ENCODE measurements at places on chromosomes 3 and 15.

DNA sequence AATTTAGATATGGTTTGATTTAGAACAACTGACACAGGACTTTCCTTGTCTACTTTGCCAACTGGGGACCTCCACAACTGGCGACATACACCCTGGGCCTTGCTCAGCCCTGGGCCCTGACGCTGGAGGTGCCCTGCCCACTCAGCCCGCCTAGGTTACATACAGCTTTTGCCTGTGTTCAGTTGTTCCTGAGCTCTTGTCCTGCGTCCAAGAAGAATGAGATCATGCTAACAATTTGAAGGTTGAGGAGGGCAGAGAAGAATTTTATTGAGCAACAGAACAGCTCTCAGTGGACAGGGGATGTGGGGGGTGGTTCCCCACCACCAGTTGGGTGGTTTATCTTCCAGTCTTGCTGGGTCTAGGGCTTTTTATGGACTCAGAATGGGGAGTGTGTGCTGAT lies 67.9 kb downstream of the IQCH start:
- no peak for DNase-seq

DNA sequence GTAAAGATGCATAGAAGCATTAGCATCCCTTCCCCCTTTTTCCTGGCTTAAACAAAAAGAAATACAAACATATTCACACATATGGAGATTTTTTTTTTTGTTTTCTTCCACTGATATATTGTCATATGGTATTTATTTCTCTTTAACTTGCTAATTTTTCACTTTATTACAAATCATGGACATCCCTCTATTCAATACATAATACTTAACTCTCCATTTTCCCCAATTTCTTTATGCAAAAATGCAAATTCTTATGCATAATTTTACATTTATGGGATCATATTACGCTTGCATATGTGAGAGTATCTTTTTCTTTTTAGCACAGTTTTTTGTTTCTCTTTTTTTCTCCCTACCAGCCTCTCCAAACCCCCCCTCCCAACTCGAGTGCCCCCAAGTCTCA lies 48.8 kb downstream of the CCR3 start:
- no peak for DNase-seq

- no peak for DNase-seq
Measured at GRCh38 chr15:94238539-94239118, 7.3 kb downstream of the MCTP2 start.

DNA sequence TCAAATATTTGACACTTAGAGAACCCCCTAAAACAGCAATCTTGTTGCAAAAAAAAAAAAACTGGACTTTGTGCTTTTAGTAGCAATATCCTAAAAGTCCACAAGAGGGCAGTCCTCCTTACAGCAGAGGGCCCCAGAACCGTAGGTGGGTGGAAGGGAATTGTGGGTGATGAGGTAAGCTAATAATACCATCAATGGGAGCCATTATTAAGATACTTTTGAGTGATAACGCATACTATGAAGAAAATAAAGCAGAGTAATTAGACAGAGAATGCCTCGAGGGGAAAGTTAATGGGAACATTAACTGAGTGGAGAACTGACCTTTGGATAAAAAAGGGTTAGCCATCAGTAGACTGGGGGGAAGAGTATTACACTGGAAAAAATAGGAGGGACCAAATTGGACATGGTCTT lies 229.9 kb downstream of the THRB start:
- DNase-seq: peak; percentile 16

GRCh38 chr3:189632242-189632641 lies 1.1 kb downstream of the TP63 start:
- no peak for DNase-seq

DNA sequence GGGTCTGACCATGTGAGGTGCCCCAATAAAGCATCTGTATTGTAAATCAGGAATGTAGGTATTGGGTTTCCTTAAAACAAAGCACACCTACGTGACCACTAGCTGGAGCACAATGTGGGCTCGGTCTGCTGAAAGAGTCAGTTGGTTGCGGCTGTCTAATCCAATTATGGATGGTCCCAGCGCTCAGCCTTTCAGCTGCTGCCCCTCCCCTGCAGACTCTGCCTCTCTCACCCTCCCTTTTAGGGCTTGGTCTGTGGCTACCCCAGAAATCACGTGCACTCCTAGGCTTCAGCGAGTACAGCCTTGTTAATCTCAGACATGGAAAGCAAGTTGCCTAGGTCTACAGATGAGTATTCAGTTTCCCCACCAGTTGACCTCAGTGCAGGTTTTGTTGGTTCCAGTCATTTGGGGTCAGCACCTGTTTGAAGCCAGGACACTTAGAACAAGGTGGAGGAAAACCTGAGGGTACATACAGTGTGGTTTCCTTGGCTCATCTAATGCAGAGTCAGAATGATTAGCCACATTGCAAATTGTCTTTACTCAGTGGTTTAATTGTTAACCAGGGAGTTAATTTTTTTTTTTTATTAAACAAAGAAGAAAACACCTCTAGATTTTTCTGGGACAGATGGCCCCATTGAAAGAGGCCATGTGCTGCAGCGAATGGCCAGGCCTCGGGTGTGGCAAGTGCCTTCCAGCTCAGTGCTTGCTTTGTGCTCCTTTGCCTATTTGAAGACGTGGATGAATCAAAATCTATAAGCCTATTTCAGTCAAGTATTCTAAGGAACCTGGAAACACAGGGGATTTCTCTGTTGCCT lies 137.7 kb downstream of the IGF1R start:
- DNase-seq: no peak

DNA sequence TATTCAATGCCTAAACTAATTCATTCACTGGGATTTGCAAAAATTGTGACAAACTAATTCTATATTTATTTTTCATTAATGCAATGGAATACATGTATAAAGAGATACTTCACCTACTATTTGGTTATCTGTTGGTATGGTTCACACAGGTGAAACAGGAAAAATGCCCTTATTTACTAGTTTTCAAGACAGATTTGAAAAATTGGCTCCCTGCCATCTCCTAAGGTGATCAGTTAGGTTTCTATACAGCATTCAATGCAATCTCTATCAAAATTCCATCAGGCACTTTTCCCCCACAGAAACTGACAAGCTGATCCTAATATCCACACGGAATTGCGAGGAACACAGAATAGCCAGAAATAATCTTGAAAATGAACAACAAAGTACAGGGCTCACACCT lies 101.1 kb downstream of the DLG1 start:
- DNase-seq: no peak

GRCh38 chr3:55562700-55563099 lies 75.6 kb upstream of the WNT5A start:
- DNase-seq: no peak

- DNase-seq: no peak
Measured at GRCh38 chr15:32096213-32096612, 65.9 kb downstream of the CHRNA7 start.

DNA sequence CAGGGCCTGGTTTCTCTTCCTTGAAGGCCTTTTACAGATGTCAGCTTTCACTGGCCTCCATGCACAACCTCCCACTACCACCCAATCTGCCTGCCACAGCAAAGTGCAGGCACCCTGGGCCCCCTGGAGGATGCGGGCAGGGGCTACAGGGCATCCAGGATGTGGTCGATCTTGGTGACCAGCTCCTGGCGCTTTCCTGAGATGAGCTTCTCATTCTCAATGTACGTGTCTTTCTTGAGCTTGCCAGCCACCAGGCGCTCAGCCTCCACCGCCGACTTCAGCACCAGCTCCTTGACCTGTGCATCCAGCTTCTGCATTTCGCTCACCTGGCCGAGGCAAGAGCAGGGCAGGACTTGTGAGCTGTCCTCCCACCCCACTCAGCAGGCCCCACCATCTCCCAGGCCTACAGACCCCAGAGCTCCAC lies 30.3 kb downstream of the RPN1 start:
- DNase-seq: no peak

DNA sequence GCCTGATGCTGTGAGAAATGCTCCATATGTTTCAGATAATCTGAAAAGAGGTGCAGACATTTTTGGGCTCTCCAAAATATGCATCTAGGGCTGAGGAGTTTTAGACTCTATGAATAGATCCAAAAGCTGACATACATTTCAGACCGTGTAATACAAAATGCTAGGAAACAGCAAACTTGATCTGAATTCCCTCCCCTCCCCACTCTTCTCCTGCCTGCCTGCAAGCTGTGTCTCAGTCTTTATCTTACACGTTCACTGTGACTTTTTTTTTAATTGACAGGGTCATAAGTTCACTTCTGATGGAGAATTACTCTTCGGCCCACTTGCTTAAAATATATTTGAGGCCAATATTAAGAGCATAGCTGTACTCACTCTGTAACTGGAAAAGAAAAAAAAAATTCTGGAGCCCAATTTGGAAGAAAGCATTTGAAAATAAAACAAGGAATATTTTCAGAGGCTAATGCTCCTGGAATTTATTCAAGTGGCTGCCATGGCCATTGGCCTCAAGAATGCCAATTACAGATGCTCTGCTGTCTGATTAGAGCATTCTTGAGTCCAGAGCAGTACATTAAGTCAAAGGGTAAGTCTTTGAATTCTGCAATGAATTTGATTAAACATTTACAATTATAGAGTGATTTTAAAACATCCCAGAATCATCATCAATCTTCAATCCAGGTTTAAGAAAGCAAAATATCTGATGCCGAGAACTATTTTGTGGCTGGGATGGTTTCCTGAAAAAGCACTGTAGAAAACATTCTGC lies 146.2 kb upstream of the SEMA6D start:
- no peak for DNase-seq

GRCh38 chr15:60580073-60580472 lies 101.1 kb upstream of the ICE2 start:
- no peak for DNase-seq

GRCh38 chr3:101702726-101703125 lies 16.2 kb upstream of the RPL24 start:
- no peak for DNase-seq

GRCh38 chr3:140530131-140530530 lies 147.7 kb upstream of the TRIM42 start:
- DNase-seq: no peak

Measured in GM12891 (cell line).